ENCODE measurements at places on chromosomes 6 and 20.

DNA sequence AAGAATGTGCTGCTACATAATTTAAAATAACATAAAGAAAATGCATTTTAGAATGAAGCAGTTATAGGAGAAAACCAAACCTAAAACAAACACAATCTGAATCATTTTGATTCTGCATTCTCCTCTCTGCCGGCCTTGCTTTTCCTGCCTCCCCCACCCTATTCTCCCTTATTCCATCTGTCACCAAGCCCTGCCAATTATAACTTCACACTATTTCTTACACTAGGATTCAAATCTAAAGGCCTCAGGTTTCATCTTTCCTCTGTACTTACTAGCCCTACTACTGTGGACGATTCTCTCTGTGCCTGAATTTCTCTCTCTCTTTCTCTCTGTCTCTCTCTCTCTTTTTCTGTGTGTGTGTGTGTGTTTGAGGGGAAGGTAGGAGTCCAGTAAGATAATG, 18.7 kb upstream of the PRIM2 start:
- no peak for DNase-seq

DNA sequence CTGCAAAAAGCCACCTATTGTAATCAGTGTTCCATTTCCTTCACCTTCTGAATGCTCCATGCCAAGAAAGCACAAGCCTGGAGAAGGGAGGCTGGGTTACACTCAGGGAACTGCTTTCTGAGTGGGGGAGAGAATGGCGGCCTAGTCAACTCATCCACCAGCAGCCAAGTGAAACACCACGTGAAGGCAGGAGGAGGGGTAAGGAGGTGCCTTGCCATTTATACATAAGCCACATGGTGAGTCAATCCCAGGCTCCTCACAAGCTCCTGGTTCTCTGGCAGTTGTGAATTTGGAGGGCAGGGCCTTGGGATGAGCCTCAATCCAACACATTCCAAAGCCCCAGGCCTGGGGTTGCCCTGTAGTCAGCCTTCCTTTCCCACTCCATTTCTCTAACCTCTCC, 149.4 kb downstream of the CD24 start:
- DNase-seq = no peak

DNA sequence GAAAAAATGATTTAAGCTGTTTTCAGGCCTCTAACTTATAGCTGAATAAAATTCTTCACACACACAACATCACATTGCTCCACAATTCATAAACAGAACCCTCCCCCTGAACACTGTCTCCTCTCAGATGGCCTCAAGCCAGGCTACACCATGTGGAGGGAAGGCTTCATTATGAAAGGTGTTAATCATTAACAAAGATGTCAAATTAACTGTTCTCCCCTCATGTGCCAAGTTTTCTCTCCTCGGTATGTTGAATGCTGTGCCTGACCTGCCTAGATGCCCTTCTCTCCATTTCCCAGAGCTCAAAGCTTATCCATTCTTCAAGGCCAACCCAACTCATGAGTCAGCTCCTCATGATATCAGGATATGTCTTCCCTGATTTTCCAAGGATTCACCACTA, 210.4 kb downstream of the GMDS start:
- DNase-seq = no peak

DNA sequence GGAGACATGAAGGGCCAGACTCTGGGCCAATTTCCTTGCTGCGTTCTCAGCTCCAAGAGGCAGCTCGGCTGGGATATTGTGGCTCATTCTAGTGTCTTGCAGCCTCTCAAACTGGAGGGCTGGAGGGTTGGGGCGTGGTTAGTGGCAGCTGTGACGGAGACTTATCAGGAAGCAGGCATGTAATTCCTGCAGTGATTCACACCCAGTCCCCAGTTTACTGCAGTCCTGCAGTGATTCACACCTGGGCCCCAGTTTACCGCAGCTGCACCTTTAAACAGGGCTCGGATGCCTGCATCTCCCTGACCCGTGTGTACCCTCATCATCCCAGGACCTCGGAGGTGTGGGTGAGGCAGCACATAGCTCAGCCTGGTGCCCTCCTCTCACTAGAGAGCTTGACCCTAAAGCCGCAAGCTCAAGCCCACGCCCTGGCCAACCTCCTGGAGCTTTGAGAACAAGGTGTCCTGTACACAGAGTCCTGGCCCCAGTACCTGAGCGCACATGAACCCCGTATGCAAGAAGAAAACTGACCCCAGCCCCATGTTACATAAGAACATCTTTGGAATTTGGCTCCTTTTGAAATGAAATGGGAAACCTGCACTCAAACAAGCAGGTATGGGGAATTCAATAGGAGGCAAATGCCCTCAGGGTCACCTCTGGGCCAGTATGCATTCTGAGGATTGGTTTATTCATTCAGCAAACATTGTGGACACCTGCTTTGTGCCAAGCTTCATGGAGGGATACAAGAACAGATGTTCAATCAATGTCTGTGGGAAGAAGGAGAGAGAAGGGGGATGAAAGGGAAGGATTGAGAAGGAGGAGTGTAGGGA, 55.3 kb upstream of the FAM83D start:
- DNase-seq = no peak

DNA sequence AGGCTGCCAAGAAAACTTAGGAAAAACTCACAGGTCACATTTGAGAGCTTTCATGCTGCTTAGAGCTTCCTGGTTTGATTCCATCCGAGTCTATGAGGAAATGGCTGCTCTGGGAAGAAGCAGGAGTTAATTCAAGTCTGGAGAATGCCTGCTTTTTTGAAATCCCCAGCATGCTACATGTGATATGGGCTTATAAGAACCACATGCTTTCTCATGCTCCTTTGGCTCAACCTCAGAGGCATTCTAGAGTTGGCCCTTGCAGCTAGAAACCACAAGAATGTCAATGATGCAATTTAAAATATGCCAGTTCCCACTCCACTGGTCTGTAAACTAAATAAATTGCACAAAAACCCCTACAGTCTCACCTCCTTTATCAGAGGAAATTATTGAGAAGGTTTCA, 142.9 kb upstream of the OLIG3 start:
- peak; percentile 98 for DNase-seq

GRCh38 chr20:40681684-40682083, 7.4 kb downstream of the MAFB start:
- no peak for DNase-seq

- DNase-seq = no peak
Observed at GRCh38 chr6:117449549-117450439, 24.1 kb upstream of the ROS1 start.

GRCh38 chr6:2738373-2738979, 12.2 kb downstream of the MYLK4 start:
- DNase-seq = no peak

DNA sequence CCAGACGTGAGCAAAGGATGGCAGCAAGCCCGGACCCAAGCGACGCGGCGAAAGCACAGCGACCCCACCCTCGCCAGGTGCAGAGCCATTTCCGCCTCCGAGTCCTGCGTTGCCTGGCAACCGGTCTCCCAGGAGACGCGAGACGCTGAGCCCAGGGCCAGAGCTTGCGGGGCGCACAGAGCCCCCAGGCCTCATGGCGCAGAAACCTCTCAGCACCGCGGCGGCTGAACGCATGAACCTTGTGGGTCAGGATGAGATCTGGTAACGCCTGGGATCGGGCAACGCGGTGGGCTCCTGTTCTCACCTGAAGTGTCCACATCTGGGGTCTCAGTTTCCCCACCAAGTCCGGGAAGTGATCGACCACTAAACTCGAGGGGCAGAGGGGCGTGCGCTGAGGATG, 77.7 kb downstream of the ANKRD60 start:
- no peak for DNase-seq

GRCh38 chr6:154406301-154406700, 49.7 kb upstream of the IPCEF1 start:
- DNase-seq = no peak

GRCh38 chr6:110646419-110646698, 168.9 kb downstream of the CDK19 start:
- no peak for DNase-seq

- DNase-seq = no peak
Observed at GRCh38 chr6:154388803-154389202, 32.2 kb upstream of the IPCEF1 start.

GRCh38 chr6:129575378-129576118, 134.4 kb downstream of the ARHGAP18 start:
- DNase-seq = peak; percentile 49

DNA sequence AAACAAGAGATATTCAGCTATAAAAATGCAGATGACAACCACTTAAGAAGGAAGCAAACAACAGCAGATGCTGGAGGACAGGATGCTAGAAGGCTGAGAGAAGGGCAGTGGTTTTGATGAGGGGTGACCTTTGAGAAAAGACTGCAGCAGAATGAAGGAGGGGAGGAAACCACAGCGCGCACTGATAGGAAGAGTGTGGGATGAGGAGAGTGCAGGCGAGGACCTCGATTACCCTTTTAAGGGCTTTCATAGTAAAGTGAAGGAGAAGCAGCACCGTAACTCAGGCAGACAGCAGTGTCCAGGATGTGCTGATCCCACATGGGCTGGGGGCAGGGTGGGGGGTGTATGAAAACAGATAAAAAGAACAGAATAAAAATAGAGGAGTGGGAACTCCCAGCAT, 19.2 kb downstream of the ZBTB2 start:
- DNase-seq = no peak

- no peak for DNase-seq
Observed at GRCh38 chr20:60869625-60870024, 382.4 kb upstream of the CDH4 start.

DNA sequence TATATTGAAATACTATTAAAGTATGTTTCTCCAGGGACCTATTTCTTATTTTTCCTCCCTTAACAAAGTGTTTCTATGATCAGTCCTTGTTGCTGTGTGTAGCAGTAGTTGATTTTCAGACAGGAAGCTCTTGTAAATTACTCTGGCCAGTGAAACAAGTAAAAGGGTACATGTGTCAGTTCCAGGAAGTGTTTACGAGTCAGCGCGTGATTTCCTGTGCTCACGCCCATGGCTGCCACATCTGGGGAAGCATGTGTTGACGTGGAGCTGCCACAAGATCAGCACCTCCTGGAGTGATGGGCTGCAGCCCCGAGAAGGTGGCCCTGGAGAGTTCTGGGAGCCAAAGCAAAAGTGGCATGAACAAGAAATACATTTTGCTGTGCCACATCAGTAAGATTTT, 38.6 kb upstream of the GGTLC1 start:
- DNase-seq = no peak

DNA sequence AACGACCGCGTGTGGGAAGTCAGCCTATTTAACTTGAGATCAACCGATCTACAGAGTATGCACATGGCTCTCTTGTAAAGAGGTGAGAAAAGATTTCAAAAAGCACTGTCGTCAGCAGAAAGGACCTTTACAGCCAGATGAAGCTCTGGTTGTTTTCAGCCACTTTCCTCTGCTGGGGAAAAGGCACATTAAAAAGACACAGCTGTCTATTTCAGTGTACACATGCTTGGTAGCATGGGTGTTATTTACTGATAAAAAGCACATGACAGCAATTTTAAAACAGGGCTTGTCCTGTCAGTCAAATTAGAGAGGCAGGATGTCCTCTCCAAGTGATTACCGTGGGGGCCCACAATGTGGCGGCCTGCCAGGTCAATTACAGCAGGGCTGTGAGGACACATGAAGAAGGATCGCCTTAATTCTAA, 188.9 kb downstream of the PRKN start:
- DNase-seq = no peak

DNA sequence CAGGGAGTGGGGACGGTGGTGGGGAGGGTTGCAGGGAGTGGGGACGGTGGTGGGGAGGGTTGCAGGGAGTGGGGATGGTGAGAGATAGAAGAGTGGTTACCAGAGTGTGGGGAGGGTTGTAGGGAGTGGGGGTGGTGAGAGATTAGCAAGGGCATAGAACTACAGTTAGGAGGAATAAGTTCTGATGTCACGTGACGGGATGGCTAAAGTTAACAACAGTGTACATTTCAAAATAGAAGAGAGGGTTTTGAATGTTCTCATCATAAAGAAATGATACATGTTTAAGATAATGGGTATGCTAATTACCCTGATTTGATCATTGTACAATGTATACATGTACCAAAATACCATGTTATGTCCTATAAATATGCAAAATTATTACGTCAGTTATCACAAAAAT, 57.6 kb upstream of the FRMD1 start:
- DNase-seq = no peak

GRCh38 chr6:34969662-34970265, 80.7 kb downstream of the ANKS1A start:
- DNase-seq = no peak

DNA sequence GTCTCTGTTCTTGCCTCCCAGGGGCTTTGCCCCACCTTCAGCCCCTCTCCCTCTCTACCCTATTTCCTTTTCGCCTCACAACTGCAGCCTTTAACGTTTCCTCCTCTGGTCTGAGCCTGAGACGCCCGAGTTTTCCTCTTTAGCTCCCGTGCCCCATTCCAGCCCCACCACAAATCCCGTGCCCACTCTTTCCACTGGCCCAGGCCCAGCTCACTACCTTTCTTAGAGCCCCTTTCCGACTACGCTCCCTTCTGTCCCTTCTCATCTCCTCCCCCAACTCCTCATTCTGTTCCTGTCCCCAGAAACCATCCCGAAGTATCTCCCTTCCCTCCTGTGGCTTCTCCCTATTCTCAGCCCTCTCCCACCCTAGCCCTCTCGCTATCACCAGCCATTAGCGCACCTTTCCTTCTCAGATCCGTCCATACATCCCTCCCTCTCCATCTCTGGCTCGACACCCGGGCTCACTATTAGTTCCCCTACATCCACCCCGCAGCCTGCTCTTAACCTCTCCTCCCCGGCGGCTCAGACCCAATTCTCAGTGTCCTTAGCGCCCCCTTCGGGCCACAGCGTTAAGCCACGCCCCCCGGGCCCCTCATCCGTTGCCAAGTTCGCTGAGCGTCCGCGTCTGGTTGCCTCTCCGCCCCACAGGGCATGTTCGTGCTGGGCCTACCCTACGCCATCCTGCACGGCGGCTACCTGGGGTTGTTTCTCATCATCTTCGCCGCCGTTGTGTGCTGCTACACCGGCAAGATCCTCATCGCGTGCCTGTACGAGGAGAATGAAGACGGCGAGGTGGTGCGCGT, 2.7 kb downstream of the SLC32A1 start:
- DNase-seq = no peak

- DNase-seq = peak; percentile 44
Observed at GRCh38 chr20:24309596-24309995, 159.8 kb upstream of the SYNDIG1 start.

Data from non-pigmented ciliary epithelial cell (primary cell).